Hematopoietic multipotent progenitor cell treated with erythropoietin and hydrocortisone succinate and interleukin-3 and kit ligand, for 8 days (in vitro differentiated cells): ENCODE measurements at places on chromosomes 1 and 21.
A peak's percentile ranks its signal among the peaks of the same experiment; 100 is the strongest.

DNA sequence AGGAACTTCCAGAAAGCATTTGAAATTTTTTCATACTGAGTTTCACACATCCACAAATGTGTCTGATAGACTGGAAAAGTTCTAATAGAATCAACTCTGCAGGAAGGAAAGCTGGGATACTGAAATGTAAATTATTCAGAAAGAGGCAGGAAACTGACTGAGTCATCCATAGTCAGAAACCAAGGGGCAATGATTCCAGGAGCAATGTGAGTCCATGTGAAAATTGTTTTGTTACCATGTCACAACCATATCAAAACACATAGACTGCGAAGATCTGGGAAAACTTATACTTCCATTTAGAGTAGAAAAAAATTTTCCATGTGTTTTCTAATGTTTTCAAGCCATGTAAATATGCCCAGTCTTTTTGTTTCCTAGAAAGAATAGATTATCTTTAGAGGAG is 142.3 kb upstream of the TMPRSS15 start:
- no peak for DNase-seq

- no peak for DNase-seq
Observed at GRCh38 chr1:44950434-44950833, 36.0 kb downstream of the EIF2B3 start.

GRCh38 chr1:181089017-181089675 is 646 bp downstream of the IER5 start:
- no peak for DNase-seq

GRCh38 chr1:53486395-53487026 is 27.3 kb downstream of the DMRTB1 start:
- no peak for DNase-seq

GRCh38 chr1:204077979-204078696 is 5.2 kb downstream of the SOX13 start:
- no peak for DNase-seq

DNA sequence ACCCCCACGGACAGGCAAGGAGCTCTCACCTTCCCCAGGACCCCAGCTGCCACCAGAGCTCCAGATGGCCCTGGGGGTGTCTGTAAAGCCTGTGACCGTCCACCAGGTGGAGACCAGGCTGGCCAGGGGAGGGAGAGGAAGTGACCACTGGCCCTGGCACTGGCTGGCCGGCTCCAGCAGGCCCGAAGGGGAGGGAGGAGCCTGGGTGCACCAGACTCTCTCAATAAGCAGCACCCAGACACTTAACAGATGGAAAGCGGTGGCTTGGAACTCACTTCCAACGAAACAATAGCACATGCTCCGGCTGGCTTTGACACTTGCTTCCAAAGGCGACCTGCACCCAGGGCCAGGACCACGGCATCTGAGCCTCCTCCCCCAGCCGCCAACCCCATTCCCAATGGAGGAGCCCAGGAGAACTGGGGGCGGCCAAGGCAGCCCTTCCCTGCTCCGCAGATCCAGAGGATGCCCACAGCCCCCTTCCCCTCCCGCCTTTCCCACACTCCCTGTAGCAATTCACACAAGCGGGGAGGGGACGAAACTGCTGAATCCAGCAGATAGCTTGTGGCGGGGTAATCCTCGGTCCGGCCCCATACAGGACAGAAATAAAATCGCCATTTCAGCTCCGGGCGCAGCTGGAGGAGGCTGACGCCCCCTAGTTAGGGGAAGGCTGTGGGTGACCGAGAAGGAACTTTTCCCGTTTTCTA is 742 bp upstream of the PDE9A start:
- DNase-seq = no peak

GRCh38 chr1:230739564-230740290 is 7.5 kb upstream of the CAPN9 start:
- no peak for DNase-seq

GRCh38 chr1:7207875-7208646 is 422.8 kb downstream of the CAMTA1 start:
- DNase-seq = peak; percentile 57
